Stimulated activated CD4-positive, alpha-beta T cell treated with anti-CD3 and anti-CD28 coated beads, Interleukin-2, amount 100 ng/mL, for 4 hours (primary cell): ENCODE measurements at places on chromosomes 16 and 17.

DNA sequence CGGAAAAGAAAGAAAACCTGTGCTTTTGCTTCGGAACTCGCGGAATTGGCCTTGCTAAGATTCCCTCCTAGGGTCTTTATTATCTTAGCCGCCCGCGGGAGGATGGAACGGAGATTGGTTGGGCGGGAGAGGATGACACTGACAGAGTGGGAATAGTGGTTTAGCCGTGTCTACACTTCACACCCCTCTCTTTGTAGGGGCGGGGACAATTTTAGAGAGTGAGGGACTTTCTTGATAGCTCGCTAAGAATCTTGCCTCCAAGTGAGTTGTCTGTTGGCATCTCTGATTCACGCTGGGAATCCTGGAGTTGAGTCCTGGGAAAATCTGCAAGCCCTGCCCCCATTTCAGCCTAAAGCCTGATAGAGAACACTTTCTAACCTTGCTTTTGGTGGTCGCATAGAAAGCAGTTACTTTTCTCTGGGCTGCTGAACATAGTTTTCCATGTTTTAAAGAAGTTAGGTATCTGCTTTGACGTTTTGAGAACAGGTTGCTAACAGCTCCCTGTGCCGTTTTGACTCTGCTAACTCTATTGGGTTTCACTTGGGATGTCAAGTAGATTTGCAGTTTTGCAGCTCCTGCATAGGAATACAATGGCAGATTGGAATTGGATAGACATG lies 697 bp downstream of the NOL11 start:
- peak; percentile 31 for DNase-seq

GRCh38 chr17:73595479-73595878 lies 48.8 kb downstream of the SDK2 start:
- DNase-seq = no peak

DNA sequence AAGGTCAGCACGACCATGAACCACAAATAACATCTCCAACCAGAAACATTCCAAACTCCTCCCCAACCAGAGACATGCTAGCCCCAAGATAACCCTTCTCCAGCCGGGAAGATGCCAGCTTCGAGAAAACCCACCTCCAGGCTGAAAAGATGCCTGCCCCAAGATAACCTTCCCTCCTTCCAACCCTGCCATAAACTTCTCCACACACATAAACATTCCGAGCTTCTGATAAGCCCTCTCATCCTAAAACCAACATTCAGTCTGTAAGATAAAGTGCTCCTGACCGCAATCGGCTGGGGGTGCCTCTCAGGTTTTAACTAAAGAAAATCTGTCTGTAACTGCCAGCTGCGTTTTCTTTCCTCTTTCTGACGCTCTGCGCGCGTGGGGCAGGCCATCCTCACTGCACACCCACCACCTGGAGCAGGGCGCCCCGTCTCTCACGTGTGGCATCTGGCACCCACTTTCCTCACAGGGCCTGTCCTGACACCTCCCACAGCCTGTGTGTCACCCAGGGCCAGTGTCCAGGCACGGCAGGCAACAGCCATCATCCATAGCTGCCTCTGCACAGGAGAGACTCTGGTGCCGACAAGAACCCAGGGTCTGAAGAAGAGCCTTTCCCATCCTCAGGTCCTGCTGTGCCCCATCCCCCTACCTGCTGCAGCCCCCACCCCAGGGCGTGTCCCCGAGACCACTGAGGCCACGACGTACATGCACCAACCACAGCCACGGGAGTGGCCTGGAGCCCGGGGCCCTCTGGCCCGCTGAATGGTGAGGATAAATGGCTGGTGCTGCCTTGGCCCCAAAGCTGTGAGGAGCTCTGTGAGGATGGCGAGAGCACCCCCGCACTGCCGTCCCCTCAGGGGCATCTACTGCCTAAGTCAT lies 3.7 kb downstream of the TEPSIN start:
- DNase-seq = no peak

GRCh38 chr16:66872559-66872942 lies 7.8 kb upstream of the PDP2 start:
- DNase-seq = no peak

GRCh38 chr17:83180996-83181481 lies 101.6 kb downstream of the METRNL start:
- no peak for DNase-seq

GRCh38 chr17:43912635-43913304 lies 5.4 kb upstream of the MPP2 start:
- no peak for DNase-seq

DNA sequence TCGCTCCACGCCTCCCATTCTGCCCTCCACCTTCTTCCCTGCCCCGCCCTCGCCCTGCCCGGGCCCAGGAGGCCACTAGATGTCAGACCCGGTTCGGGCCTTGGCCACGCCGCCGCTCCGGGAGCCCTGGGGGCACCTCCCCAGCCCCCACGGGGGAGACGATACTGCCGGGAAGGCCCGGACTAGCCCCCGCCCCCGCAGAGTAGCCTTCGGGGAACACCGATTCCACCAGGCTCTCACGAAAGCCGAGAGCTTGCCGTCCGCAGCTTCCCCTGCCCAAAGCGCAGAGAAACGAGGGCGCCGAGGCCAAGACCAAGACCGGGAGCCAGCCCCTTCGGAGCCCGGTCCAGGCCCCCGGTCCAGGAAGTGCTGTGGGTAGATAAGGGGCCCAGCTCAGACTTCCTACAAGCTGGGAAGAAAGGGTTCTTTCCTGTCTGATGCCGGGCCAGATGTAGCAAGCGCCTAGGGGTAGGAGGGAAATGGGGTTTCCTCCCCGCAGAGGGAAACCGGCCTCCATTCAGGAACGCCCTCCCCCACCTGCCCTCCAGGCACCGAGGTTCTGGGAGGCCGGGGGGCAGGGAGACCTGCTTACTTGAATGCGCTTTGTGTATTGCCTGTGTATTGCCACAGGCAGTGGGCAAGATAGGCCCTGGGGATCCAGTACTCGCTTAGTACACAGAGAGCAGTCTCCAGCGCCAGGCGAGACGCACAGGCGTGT lies 806 bp upstream of the CYB561 start:
- DNase-seq = peak; percentile 19

DNA sequence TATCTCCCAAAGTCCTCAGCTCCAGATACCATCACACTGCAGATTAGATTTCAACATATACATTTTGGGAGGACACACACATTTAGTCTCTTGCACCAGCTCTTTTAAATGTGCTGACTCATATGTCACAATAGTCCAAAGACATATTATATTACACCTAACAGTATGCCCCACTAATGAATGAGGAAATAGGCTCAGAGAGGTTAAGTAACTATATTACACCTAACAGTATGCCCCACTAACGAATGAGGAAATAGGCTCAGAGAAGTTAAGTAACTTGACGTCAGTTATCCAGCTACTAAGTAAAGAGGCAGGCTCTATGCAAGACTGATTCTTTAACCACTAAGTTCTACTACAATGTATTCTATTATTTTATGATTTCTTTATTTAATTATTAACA lies 9.7 kb downstream of the IRX6 start:
- DNase-seq = no peak

DNA sequence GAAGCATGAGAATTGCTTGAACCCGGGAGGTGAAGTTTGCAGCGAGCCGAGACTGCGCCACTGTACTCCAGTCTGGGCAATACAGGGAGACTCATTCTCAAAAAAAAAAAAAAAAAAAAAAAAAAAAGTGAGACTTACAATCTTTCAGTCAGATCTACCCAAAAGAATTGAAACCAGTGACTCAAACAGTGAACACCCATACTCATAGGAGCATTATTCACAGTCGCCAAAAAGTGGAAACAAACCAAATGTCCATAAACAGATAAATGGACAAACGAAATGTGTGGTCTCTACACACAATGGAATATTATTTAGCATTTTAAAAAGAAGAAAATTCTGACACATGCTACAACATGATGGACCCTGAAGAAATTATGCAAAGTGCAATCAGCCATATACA lies 9.1 kb upstream of the SCNN1B start:
- no peak for DNase-seq

DNA sequence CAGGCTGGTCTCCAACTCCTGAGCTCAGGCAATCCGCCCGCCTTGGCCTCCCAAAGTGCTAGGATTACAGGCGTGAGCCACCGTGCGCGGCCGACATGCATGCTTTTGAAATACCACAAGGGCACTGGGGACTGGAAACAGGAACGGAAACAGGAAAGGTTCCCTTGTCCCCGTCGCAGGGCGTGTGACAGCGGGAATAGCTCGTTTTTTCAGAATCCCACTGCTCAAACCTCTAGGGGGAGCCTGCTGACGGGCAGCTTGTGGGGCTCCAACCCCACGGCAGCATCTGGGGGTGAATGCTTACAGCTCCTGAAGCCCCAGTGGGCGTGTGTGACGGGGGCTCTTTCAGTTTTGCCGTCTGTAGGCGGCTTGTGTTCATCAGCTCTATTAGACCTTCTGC lies 18.8 kb upstream of the ASGR2 start:
- peak; percentile 50 for DNase-seq
